ENCODE measurements at places on chromosomes 5 and 9.

- peak; percentile 43 for DNase-seq
These were observed 232.8 kb downstream of the DOCK8 start for GRCh38 chr9:447230-448025.

GRCh38 chr5:113212244-113212920 lies 222.4 kb downstream of the TSSK1B start:
- DNase-seq, result no peak

- DNase-seq, result no peak
These were observed 8.8 kb downstream of the KCNV2 start for GRCh38 chr9:2725898-2726649.

GRCh38 chr5:521680-522079 lies 2.6 kb downstream of the SLC9A3 start:
- DNase-seq, result no peak

DNA sequence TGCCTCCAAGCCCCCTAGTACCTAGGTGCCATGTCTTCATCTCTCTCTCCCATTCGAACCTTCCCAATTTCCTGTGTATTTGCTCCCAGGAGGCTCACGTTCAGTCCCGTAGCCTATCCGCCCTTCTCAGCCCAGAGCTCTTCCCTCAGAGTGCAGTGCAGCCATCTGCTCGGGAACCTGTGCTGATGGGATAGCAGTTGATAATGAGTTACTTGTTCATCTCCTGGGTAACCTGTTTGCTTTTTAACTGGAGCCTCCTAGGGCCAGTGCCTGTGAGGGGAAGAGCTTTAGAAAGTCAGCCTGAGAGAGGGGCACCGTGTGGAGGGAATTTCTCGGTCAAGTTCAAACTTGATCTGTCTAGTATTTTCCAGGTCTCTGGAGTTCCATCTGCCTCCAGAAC lies 229.8 kb upstream of the IL12B start:
- DNase-seq, result no peak

GRCh38 chr9:121494192-121494591 lies 5.5 kb downstream of the GGTA1 start:
- peak; percentile 94 for DNase-seq

DNA sequence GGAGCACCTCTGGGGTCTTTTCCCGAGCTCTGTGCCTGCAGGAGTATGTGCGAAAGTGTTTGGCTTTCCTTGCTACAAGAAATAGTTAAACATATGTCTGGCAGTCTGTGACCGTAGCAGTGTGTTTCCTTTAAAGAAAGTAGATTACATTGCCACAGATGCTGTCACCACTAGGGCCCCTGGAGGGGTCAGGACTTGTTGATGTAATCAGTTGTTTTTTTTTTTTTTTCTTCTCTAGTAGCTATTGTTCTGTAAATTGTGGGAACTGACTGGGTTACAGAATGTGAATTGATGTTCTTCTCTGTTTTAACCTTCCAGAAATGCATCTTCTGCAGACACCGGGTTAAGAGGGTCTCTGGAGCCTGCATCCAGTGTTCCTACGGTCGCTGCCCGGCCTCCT lies 345.6 kb downstream of the KDM4C start:
- DNase-seq, result peak; percentile 41

GRCh38 chr5:131252824-131253171 lies 11.1 kb upstream of the CDC42SE2 start:
- peak; percentile 97 for DNase-seq

DNA sequence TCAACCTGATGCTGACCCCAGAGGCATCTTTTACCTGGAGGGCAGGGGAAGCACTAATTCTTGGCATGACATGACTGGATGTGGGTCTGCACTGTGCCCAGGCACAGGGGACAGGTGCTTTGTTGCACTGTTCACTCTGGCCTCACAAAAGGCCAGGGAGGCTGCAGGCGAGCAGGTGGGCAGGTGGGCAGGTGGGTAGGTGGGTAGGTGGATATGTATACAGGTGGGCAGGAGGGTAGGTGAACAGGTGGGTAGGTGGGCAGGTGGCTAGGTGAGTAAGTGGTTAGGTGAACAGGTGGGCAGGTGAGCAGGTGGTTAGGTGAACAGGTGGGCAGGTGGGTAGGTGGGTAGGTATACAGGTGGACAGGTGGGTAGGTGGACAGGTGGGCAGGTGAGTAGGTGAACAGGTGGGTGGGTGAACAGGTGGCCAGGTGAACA lies 1.5 kb downstream of the PAEP start:
- DNase-seq, result no peak

GRCh38 chr5:90494043-90494442 lies 19.4 kb downstream of the POLR3G start:
- DNase-seq, result no peak

GRCh38 chr9:82281066-82281465 lies 292.5 kb downstream of the SPATA31D1 start:
- DNase-seq, result no peak

DNA sequence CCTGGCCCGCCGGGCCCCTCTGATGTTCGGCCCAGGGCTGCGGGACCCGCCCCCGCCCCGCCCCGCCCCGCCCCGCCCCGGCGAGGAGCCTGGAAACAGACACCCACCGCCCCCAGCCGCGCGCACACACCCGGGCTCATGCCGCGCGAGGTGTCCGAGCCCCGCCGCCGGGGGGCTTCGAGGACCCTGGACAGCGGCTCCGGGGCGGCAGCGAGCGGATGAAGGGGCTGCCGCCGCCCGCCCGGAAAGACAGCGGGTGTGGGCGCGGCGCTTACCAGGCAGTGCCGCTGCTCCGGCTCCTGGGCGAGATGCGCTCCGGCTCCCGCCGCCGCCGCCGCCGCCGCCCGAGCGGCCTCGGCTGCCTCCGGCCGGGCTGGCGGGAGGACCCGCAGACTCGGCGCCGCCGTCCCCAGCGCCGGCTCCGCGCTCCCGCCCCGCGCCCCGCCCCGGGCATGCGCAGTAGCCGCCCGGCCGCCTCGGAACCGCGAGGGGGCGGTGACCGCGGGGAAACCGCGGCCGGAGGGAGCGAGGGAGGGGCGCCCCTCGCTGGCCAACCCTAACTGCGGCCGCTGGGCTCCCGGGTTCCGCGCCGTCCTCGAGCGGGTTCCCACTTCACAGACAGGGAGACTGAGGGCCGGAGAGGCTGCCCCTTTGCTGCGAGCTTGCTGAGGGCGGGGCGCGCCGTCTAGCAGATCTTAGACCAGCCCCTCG lies at the start of gene GPRIN1:
Gene GPRIN1, minus strand, starts transcription at position 433 of the 711 bp plus-strand sequence. CDS start 10,322 bp downstream, outside the sequence.
- DNase-seq, result peak; percentile 32

DNA sequence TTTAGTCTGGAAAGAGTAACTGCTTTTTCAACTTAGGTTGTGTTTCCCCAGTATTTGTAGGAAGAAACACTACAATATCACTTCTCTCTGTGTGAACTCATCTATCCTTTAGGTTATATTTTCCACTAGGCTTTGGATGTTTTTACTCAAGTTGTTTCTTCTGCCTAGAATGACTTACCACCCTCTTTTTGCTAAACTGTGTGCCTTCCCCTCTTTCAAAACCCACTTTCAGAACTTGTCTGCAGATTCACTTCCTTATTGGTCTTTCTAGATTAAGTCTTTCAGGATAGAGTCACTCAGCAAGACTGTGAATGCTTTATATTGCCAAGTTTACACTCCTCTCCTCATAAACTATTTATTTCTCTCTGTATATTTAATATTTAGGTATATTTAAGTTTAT lies 14.2 kb upstream of the CAST start:
- peak; percentile 88 for DNase-seq

- no peak for DNase-seq
These were observed 70.5 kb downstream of the APBA1 start for GRCh38 chr9:69601698-69602097.

GRCh38 chr5:1782385-1783215 lies 17.0 kb downstream of the MRPL36 start:
- no peak for DNase-seq

DNA sequence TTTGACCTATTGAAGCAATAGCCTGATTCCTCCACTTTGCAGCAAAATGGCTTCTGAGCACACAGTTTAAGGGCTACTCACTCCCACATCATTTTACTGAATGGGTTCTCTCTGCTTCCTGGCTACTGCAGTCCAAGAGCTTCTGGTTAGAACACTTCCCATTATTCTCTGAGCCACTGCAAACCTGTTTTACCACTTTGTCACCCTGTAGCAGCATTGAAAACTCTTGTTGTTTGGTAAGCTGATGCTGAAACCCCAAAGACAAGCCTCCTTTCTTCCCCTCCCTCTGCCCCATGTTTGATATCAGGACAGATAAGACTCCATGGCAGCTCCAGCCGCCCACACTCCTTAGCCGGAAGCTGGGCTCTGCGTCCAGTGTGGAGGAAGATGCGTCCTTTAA lies 84.4 kb upstream of the RARS1 start:
- no peak for DNase-seq

- no peak for DNase-seq
These were observed 62.0 kb downstream of the PSMB7 start for GRCh38 chr9:124353166-124353768.

DNA sequence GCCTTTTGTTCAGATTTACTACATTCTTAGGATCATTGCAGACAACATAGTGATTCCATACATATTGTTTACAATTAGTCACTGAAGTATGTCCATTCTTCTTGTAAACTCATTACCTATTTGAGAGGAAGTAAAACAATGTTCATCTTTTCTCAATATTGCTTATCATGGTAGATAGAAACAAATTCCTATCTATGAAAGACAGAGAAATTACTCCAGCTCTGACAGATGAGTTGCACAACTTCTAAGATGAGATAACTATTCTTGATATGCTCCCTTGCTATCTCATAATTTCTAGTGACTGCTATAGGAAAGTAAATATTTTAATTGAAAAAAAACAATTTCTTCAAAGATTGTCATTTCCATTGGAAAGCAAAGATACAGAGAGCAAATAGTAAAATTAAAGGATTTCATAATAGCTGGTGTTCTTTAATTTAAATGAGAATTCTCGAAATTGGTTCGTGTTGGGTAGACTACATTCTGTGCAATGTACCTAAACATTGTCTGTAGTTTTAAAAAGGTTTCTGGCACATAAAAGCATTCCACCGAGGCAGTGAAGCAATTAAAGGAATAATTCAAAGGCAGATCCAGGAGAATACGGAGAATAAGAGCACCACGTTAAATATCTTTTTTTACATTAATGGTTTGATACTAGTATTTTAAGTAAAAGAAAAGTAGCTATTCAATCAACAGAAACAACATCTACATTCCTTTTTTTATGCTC lies 1029.1 kb upstream of the ACO1 start:
- no peak for DNase-seq

GRCh38 chr9:133815781-133816180 lies 77.6 kb upstream of the SARDH start:
- no peak for DNase-seq

DNA sequence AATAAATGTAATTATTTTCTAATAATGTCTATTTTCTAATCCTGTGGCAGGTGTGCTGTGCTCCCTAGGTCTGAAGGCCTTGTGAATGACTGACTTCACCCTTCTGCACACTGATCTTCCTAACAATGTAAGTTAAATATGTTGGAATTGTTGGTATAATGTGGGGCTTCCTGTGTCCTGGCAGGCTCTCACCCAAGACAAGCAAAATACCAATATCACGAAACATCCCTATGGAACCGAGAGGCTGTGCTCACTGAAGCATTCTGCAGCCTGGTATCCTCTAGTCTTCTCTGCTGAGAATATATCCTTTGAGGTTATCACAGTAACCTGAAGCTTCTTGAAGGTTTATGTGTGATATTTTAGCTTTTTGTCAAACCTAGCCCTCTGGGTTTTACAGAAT lies 159.4 kb downstream of the GABRB2 start:
- DNase-seq, result no peak

- no peak for DNase-seq
These were observed 143.7 kb downstream of the C5orf15 start for GRCh38 chr5:133824661-133825254.

- DNase-seq, result no peak
These were observed 47.7 kb downstream of the COL23A1 start for GRCh38 chr5:178542455-178542854.

DNA sequence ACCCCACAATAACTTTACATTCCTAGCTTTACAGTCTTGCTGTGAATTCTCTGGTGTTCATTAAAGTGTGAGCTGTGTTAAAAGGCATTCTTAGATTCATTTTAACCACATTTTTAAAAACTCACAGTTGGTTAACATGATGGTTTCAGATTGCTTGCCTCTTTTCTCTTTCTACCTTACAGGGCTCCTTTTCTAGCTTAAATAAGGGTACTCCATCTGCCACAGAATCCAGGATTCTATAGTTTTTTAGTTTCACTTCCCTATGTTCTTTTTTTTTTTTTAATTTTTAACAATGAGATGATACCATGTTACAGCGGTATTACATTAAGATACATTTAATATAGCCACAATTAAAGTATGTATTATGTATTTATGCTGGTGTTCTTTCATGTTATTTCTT lies 3.9 kb upstream of the FBXO4 start:
- DNase-seq, result peak; percentile 70
